ENCODE measurements at places on chromosomes 4 and X.
A peak's percentile ranks its signal among the peaks of the same experiment; 100 is the strongest.

DNA sequence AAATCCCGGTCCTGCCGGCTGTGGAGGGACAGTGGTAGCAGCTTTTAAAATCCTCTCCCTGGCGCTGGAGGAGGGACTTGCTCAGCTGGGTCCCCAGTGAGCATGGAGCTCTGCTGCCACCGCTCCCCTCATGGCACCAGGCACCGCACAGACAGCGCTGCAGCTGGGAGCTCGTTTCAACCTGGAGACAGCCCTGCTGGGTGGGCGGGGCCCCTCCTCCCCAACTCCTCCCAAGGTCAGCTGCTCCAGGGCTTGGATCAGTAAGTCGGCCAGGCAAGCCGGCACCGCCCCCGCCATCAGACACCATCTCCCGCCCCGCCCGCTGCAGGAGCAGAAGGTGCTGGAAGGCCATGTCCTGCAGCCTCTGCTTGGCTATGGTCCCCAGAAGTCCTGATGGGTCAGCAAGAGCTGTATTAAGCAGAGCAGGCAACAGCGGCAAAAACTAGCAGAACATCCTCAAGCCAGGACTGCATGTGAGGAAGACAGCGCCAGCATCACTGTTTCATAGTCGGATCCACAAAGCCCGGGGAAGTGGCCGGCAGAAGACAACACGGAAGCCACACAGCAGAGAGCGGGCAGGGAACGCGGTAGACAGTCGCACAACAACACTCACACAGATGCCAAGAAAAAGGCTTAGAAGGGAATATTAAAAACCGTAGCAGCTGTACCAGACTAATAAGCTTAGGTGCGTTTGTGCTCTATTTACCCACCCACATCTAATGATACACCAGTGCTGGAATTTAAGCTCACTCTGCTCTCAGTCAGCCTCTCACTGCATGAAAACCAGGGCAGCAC, 16.2 kb downstream of the ZFYVE28 start:
- peak; percentile 85 for DNase-seq

- DNase-seq: no peak
These were observed 188.8 kb upstream of the BMP3 start for GRCh38 chr4:80841587-80842281.

GRCh38 chrX:10401239-10401638, 219.1 kb downstream of the MID1 start:
- DNase-seq: no peak

GRCh38 chr4:3303923-3304710, 11.3 kb downstream of the RGS12 start:
- no peak for DNase-seq

GRCh38 chr4:80731436-80731835, 299.1 kb upstream of the BMP3 start:
- peak; percentile 29 for DNase-seq

DNA sequence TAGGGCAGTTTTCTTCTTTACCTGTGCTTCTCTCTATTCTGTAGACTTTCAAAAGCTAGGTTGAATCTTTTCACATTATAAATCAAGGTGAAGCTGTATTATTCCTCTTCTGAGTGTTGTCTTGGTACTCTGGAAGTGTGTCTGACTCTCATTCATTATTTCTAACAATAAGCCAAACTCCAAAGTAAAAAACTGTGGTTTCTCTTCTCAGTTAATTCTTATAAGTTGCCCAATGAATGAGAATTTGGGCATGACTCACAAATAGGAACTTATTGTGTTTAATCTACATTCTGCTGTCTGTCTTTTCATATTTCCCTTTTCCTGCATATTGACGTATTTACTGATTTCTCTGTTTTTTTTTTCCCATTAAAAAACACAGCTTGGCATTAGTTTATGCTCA, 714.5 kb downstream of the CCSER1 start:
- DNase-seq: no peak

DNA sequence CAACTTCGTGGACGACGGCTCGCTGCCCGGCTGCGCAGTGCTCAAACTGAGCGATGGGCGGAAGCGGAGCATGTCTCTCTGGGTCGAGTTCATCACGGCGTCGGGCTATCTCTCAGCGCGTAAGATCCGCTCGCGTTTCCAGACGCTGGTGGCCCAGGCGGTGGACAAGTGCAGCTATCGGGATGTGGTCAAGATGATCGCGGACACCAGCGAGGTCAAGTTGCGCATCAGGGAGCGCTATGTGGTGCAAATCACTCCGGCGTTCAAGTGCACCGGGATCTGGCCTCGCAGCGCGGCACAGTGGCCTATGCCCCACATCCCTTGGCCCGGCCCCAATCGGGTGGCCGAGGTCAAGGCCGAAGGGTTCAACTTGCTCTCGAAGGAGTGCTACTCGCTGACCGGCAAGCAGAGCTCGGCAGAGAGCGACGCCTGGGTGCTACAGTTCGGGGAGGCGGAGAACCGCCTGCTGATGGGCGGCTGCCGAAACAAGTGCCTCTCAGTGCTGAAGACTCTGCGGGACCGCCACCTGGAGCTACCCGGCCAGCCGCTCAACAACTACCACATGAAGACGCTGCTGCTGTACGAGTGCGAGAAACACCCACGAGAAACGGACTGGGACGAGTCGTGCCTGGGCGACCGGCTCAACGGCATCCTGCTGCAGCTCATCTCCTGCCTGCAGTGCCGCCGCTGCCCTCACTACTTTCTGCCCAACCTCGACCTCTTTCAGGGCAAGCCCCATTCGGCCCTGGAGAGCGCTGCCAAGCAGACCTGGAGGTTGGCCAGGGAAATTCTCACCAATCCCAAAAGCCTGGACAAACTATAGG, 1.5 kb downstream of the MAB21L2 start:
- DNase-seq: peak; percentile 39

GRCh38 chr4:24924309-24924781, 11.5 kb upstream of the CCDC149 start:
- DNase-seq: no peak

- DNase-seq: no peak
These were observed 76.2 kb upstream of the ESX1 start for GRCh38 chrX:104330966-104331365.

DNA sequence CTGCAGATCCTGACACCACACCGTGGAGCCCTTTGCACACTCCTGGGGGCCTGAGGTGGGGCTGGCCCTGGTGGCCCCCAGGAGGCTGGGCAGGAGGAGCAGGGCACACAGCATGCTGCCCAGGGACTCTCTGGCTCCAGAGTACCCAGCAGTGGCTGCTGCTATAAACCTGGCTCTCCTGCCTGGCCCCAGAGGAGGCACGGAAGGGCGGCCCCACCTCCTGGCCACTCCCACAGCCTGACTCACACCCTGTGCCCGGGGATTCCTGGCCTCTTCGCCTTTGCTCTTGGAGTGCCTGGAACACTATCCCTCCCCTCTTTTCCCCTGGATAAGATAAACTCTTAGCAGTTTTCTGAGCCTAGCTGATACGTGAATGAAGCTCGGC, at the start of gene PSAPL1:
TSS of gene PSAPL1 (minus strand) at position 165 of the 385 bp plus-strand sequence. CDS start at position 114, 51 bp downstream.
- no peak for DNase-seq

DNA sequence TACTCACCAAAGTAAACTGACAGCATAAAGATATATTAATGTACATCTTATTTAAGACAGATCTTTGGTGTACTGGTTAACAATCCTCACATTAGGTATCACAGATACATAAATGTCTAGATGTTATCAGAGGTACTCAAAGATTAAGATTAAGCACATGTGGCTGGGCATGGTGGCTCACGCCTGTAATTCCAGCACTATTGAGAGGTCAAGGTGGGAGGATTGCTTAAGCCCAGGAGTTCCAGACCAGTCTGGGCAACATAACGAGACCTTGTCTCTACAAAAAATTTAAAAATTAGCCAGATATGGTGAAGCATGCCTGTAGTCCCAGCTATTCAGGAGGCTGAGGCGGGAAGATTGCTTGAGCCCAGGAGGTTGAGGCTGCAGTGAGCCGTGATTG, 145.7 kb upstream of the SH3RF1 start:
- no peak for DNase-seq

GRCh38 chr4:74896595-74896994, 36.3 kb upstream of the PARM1 start:
- no peak for DNase-seq

GRCh38 chr4:107037199-107037584, 1.1 kb upstream of the DKK2 start:
- peak; percentile 75 for DNase-seq

Measured in D341Med (cell line).